ENCODE measurements at places on chromosomes 11 and 22.

GRCh38 chr11:66494935-66495334 is 14.7 kb downstream of the DPP3 start:
- DNase-seq, result no peak

DNA sequence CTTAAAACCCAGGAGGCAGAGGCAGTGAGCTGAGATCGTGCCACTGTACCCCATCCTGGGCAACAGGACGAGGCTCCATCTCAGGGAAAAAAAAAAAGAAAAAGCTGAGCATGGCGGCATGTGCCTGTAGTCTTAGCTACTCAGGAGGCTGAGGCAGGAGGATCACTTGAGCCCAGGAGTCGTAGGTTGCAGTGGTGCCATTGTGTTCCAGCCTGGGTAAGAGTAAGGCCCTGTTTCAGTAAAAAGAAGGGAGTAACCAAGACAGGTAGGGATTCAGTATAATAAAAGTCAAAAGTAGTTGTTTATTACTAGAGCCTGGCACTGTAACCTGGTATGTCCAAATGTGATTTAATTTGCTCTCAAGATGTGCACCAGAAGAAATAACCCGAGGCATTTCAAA is 8.1 kb upstream of the RAB30 start:
- DNase-seq, result no peak

DNA sequence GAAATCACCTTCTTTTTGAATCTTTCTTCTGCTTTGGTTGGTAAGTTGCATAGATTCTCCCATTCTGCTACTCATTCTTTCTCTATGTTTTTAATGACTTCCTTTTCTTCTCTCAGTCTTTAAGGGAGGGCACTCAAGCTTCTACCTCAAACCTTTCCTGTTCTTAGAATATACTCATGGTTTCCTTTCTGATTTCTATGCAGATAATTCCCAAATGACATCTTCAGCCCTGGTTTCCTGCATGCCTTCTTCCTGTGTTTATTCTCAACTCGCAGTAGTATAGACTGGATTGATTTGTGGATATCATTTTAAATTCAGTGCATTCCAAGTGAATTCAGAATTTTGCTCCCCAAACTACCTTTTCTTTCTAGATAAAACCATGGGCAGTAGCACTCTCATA is 803.6 kb downstream of the METTL15 start:
- no peak for DNase-seq

GRCh38 chr22:35657571-35658312 is 9.5 kb downstream of the APOL6 start:
- DNase-seq, result no peak

DNA sequence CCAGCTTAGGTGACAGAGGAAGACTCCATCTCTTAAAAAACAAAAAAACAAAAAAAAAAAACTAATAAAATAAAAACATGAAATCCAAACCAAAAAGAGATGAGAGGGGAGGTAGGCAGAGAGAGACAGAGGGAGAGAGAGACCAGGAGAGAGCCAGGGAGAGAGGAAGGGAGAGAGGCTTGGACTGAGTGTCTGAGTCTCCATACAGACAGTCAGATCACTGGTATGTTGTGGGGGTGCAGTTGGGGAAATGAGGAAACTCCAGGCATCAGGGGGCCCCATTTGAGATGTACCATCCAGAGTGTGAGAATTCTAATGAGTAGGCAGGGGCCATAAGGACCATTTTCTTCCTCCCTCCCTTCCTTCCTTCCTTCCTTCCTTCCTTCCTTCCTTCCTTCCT is 53.1 kb upstream of the SEPTIN5 start:
- DNase-seq, result no peak

DNA sequence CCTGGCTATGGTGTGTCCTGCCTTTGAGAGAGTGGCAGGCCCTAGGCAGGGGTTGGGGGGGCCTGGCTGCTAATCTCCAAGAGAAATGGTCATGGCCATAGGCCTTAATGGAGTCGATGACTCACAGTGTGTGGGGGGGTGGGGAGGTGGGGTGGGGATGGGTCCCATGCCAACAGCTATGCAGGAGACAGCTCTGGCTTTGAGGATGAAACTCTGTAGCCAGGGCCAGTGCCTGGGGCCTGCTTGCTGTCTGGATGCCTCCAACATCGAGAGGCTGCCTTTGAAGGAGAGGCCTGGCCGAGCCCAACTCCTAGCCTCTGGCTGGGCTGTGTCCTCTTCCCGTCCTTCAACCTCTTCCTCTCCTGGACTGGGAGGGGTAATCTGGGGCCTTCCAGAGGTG is 23.9 kb upstream of the TSPAN18 start:
- DNase-seq, result no peak

- DNase-seq, result no peak
These were observed 49.6 kb downstream of the NUP98 start for GRCh38 chr11:3747704-3748103.

GRCh38 chr11:8788616-8789015 is 106.0 kb downstream of the RPL27A start:
- DNase-seq, result no peak

GRCh38 chr11:32511926-32512325 is 71.7 kb upstream of the EIF3M start:
- DNase-seq, result no peak

DNA sequence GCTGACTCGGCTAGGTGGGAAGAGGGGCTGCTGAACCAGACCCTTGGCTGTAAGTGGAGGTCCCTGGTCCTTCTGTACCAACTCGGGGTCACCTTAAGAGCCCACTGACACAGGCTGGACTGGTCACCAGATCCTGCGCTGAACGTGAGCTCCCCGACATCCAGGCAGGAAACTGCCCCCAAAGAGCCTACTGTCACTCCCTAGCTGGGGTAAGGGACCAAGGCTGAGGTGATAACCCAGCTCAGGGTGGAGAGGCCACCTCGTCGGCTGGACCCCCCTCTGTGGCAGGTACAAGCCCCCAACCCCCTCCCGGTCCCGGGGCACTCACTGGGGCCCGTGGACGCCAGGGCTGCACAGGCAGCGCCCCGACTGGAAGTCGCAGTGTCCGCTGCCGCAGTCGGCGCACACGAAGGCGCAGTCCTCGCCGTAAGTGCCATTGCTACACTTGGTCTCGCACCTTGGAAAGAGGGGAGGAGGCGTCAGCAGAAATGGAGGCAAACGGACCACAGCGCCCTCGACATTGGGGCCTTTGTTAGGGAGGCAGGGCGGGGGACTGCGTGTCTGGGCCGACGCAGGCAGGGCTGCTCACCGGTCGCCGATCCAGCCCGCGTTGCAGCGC is 7.4 kb downstream of the SCARF2 start:
- DNase-seq, result no peak

Data from left hindlimb (tissue), 1 donor.